Activated naive CD8-positive, alpha-beta T cell treated with anti-CD3 and anti-CD28 coated beads for 36 hours (primary cell): ENCODE measurements at places on chromosomes 4 and X.

GRCh38 chr4:98027827-98028226 is 115.4 kb downstream of the STPG2 start:
- no peak for DNase-seq

DNA sequence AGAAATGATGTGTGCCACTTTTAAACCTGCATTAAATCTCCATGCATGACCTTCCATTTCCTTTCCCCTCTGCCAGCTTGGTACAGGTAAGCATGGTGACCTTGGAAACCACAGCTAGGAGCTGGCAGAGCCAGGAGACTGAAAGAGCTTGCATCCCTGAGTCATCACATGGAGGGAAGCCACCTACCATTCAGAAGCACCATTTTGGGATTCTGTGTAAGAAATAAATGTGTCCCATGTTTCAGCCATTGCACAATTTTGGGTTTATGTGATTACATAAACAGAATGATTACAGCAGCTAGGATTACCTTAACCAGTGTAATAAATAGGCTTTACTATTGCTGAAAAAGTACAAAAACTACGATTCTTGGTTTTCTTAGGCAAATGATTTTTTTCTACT is 17.3 kb upstream of the CCDC149 start:
- no peak for DNase-seq

- DNase-seq = no peak
Measured at GRCh38 chr4:135050086-135050717, 848.6 kb upstream of the PABPC4L start.

DNA sequence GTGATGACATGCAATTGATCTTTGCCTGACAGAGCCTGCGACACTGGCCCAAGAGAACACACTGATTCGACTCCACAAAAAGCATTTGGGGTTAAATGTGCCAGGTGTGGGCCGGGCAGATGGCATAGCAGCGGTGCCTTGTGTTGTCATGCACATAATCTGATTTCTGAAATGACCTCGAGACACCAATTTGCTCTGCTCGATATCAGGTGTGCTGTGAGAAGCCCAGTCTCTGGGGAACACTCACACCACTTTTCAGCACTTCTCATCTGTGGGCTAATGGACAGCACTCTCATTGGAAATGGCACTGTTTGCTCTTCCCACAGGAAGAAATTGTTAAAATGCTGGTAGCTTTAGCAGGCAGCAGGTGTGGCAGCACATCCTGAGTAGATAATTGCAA is 738.3 kb upstream of the TENM3 start:
- no peak for DNase-seq

- DNase-seq = no peak
Measured at GRCh38 chr4:15695729-15696128, 7.1 kb upstream of the BST1 start.
